ENCODE measurements at places on chromosomes 5 and 9.

DNA sequence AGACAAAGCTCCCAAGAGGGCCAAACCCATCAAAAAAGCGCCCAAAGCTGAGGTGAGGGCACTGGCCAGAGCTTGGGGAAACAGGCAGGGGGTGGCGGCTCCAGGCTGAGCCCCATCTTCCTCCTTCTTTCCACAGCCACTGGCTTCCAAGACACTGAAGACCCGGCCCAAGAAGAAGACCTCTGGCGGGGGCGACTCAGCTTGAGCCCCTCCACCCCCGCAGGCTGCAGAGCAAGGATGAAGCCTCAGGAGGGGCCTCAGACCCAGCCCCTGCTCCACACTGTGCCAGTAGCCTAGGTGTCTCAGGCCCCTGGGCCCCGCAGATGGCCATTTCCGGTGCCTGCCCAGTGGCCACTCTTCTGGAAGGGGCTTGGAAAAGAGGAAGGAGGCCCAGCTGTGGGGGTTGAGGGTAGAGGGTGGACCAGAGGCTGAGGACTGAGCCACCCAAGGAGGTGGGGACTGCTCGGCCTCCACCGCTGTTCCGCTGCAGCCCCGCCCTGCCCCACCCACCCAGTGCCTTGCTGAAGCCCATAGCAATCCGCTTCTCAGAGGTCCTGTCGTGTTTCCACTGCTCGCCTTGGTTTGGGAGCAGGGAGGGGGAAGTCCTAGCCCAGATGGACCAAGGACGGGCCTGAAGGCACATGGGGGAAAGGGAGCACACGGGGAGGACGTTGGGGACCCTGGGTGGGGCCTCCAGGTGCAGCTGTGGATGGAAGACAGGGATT lies 6.9 kb downstream of the REEP2 start:
- no peak for DNase-seq

- DNase-seq, result no peak
Observed at GRCh38 chr9:79984429-79985067, 412.8 kb downstream of the TLE4 start.

- DNase-seq, result no peak
Observed at GRCh38 chr5:155252025-155252424, 238.5 kb downstream of the KIF4B start.

- no peak for DNase-seq
Observed at GRCh38 chr5:6872441-6873160, 159.4 kb downstream of the TENT4A start.

- DNase-seq, result no peak
Observed at GRCh38 chr5:83844449-83845068, 123.9 kb upstream of the HAPLN1 start.

DNA sequence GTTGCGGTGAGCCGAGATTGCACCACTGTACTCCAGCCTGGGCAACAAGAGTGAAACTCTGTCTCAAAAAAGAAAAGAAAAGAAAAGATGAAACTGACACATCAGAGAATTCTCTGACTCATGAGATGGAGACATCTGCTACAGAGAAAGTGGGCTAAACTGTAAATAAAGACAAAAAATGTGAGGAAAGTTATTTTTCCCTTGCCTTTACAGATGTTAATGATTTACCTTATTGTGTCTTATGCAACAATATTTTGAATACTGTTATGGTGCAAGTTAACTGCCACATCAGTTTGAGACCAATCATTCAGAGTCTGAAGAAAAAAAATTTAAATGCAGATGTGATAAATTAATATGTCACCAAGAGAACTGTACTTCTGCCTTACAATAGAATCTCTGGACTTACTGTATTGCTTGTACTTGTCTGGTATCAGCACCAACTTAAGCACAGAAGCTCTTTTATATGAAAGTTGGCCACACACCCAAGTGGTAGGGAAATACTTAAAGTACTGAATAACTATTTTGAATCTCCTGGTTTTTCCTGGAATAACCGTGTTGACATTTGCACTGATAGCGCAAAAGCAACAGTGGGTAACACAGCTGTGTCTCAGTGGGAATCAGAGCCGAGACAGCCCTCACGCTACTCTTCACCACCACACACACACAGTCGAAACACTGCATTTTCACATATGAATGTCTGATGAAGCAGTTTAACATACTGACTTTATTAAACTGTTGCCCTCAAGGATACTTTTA lies 169.9 kb downstream of the FANCC start:
- DNase-seq, result peak; percentile 38

DNA sequence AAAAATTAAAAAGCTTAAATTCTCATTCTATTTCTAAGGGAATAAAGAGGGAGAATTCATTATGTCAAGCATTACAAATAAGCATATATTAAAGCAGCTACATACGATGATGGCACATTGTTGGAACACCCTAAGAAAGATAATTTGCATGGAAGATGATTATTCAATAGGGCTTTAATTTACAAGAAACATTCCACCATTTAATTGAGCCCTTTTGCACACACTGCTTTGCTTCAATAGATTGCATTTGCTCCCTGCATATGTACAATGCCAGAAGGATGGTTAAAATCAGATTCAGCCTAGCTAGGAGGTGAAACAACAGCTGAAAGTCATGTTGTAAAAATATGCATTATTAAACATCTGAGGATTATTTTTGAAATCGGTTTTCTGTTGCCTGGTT lies 21.8 kb downstream of the KIAA1958 start:
- no peak for DNase-seq

- DNase-seq, result no peak
Observed at GRCh38 chr9:83219924-83220438, 157.0 kb upstream of the RASEF start.

- no peak for DNase-seq
Observed at GRCh38 chr9:15271403-15271802, 35.6 kb downstream of the TTC39B start.

GRCh38 chr9:129080298-129080600 lies 662 bp upstream of the DOLPP1 start:
- no peak for DNase-seq

DNA sequence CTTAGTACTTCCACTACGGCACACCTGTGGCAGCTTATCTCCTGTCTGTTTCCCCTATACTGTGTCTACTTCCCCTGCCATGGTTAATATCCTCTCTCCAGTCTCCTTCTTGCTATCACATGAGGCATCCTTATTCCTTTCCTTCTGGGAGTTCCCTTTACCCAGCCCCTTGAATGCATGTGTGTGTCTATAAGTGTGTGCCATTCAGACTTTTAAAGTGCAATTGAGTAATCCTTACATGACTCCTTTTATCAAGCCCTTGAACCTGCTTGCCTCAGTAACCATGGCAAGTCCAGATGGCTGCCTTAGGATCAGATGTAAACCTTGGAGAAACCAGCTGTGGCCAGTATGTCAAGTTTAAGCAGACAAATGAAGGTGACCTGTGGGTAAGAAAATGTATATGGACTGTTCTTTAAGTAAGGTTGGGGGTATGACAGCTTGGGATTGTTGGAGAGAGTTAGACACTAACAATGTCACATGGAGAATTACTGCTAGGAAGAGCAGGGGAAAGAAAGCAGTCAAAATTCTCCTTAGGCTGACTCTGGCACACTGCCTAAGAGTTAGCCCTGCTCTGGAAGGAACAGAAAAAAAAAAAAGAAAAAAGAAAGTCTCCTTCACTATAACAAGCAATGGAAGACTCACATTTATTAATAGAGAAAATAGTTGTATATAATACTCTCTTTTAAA lies 142.1 kb downstream of the HINT1 start:
- no peak for DNase-seq

GRCh38 chr9:76644171-76644570 lies 120.1 kb upstream of the PCA3 start:
- no peak for DNase-seq

GRCh38 chr9:83724436-83724835 lies 16.7 kb upstream of the UBQLN1 start:
- no peak for DNase-seq

- no peak for DNase-seq
Observed at GRCh38 chr5:51043745-51044144, 339.5 kb upstream of the ISL1 start.

- no peak for DNase-seq
Observed at GRCh38 chr5:8538821-8539220, 669.9 kb downstream of the MTRR start.

GRCh38 chr9:89457376-89457855 lies 40.5 kb downstream of the SEMA4D start:
- DNase-seq, result no peak

DNA sequence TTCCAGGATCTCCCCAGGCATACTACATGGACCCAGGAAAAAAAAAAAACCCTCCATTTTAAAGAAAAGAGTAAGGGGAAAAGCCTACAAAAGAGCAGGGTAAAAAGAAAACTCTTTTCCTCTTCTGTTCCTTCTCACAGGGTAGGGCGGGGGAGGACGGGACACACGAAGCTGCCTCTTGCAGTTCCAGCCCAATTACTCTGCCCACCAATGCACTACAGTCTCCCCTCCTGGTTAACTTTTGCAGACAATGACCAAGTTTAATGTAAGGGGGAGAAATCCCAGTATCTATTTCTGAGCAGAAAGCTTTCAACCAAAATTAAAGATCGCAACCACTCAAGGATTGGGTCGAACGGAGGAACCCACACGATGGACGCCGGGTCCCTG lies 1.3 kb downstream of the BRD3 start:
- DNase-seq, result peak; percentile 30

- no peak for DNase-seq
Observed at GRCh38 chr9:120100595-120100994, 479.4 kb downstream of the CDK5RAP2 start.

GRCh38 chr5:137191179-137191578 lies 307.9 kb downstream of the SPOCK1 start:
- DNase-seq, result no peak

DNA sequence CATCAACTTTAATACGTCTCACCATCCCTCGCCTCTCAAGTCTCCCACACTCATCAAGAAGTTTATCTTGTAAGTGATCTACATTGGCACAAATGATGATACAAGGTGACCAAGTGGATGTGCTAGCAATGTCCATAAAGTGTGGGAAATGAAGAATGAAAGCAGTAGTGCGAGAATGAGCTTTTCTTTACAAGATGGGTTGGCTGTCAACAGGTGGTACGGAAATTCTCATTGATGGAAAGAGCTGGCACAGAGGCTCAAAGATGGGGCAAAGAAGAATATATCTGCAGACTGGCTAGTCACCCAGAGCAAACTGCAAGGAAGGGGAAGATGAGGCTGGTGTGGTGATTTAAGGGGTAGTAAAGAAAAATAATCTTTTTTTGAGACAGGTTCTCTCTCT lies 640.8 kb downstream of the MAT2B start:
- no peak for DNase-seq

GRCh38 chr5:141664733-141665461 lies 13.7 kb upstream of the FCHSD1 start:
- DNase-seq, result peak; percentile 74

GRCh38 chr9:92644278-92644677 lies 25.7 kb downstream of the IPPK start:
- no peak for DNase-seq

GRCh38 chr5:133825631-133826289 lies 142.7 kb downstream of the C5orf15 start:
- no peak for DNase-seq

- no peak for DNase-seq
Observed at GRCh38 chr5:119271758-119272730, 83.8 kb upstream of the TNFAIP8 start.
